T-helper 17 cell (primary cell): ENCODE measurements at places on chromosomes 1 and 21.

DNA sequence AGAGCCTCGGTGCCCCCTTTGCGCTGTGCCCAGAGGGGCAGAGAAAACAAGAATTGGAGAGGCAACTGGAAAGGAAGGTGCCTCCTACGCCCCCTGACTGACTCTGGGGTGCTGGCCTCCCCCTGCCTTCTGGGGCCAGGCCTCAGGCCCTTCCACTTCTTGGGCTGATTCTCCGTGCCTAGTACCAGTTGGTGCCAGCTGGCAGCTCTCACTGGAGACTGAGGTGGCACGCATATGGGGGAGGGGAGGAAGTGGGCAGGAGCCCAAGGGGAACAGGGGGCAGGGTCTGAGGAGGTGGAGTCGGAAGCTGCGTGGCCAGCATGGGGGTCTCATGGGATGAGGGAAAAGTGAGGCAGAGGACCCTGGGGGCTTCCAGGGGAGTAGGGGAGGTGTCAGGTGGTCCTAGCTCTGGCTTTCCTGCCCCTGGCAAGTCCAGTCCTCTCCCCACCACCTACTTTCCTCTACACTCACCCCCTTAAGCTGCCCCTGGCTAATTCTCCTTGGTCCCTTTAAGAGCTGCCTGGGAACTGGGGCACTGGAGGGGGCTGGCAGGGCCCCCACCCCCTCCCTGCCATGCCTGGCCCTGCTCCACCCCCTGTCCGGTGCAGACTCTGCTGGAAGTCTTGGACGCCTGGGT lies 6.5 kb upstream of the SEMA4A start:
- DNase-seq, result no peak

- DNase-seq, result no peak
Observed at GRCh38 chr21:45372732-45373355, 32.1 kb upstream of the COL18A1 start.

GRCh38 chr1:234617131-234617985 lies 7.4 kb upstream of the IRF2BP2 start:
- no peak for DNase-seq

DNA sequence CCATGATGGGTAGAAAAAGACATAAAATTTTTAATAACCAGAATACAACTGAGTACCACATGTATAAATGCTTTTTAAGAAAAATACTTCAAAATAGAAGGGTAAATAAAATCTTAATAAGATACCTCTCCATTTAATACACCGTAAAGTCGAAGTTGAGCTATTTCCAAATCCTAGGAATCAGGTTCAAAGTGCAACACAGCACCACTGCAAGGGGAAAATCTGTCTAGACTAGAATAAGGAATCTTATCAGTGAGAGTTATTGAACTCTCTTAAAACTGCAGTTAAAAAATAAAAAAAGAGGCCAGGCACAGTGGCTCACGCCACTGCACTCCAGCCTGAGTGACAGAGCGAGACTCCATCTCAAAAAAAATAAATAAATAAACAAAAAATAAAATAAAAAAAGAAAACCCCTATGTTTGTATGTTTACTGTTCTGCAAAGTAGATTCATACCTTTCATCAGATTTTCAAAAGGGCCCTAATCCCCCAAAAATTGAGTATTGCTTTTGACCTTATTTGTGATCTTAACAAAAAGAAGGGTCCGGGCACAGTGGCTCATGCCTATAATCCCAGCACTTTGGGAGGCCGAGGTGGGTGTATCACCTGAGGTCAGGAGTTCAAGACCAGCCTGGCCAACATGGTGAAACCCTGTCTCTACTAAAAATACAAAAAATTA lies 109.0 kb downstream of the EIF4G3 start:
- DNase-seq, result no peak

DNA sequence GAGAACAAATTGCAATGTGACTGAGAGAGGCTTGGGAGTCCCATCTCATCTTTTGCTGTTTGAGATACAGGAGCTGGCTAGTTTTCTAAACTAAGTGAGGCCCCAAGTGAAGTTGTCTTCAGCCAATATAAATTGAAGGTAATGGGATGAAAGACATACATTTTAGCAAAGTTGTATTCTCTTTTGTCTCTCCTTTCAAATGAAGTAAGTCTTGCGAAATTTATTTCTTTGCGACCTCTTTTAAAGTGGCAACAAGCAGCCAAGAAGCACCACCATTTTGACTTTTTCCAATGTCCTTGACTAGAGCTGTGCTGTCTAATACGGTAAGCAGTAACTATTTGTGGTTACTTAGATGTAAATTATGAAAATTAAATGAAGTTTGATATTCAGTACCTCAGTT lies 385.7 kb downstream of the USP25 start:
- DNase-seq, result no peak

DNA sequence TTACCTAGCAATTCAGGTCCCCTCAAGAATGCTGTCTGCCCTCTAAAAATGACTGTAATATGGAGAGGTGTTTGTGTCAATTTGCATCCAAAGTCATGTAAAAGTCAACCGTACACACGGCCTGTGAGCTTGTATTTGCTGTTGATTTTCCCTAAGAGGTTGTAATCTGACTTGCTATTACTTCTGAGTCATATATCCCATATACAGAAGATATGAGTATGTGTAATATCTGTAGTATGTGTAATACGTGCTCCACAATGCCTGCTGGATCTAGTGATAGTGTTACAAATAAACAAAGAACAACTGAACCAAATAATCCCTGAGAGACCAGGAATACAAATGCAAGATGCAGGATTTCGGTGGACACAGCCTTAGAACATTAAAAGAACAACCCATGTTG lies 1.4 kb upstream of the KCNJ6 start:
- no peak for DNase-seq

DNA sequence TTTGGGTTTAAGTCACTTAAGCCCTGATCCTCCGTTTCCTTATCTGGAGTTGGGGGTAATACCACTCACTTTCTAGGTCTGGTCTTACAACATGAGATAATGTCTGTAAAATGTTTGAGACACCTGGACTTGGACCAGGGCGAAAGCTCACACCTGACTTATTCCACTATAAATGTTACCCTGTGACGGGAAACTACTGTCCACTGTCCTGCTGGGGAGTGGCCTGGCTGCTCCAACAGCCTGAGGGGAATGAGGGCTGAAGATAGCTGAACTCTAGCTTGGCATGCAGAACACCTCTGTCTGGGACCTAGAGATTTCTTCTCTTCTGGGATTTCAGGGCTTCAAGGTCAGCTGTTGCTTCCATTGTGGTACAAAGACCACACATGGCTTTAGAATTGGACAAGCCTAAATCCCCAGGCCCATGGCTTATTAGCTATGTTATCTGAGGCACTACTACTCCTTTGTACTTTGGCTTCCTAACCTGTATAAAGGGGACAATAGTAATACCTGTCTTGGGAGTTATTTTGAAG lies 9.5 kb upstream of the A3GALT2 start:
- no peak for DNase-seq

- DNase-seq, result no peak
Observed at GRCh38 chr1:229478852-229479251, 29.3 kb downstream of the NUP133 start.

DNA sequence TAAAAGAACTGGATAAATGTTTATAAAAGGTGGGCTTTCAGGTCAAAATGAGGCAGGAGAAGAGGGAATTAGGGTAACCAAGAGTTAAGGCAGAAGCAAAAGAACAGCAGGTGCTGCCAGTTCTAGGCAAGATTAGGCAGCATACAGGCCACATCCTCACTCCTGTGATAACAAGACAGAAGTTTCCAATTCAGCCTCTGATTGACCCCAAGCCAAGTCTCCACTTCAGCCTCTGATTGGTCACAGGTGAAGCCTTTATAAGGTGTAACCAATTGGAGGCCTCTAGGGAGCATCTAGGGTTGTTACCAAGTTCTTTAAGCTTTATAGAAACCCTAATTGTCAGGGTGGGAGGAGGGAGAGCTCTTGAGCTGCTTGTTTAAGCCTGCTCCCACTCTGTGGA lies 160.8 kb downstream of the MATN1 start:
- no peak for DNase-seq

DNA sequence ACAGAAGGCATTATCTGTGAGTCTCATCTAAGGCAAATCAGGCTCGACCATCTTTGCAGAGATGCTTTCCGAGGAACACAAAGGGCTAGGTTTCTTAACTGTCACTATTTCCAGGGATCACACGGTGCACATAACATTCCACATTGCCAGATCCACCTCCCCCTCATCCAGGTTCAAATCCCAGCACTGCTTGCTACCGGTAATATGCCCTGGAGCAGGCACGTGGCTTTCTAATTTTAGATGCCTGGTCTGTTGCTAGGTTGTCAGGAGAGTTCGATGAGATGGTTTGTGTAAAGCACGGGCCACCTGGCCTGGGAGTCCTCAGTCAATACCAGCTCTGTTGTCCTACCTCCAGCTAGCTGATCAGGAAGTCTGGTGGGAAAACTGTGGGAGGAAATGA lies 598.6 kb downstream of the NPHP4 start:
- no peak for DNase-seq

GRCh38 chr1:234962340-234962989 lies 166.2 kb downstream of the TOMM20 start:
- DNase-seq, result no peak

GRCh38 chr1:159141584-159142390 lies 29.6 kb upstream of the CADM3 start:
- DNase-seq, result no peak

- DNase-seq, result no peak
Observed at GRCh38 chr1:40075266-40075665, 21.8 kb downstream of the PPT1 start.

- no peak for DNase-seq
Observed at GRCh38 chr21:45811136-45811535, 167.6 kb downstream of the PCBP3 start.

DNA sequence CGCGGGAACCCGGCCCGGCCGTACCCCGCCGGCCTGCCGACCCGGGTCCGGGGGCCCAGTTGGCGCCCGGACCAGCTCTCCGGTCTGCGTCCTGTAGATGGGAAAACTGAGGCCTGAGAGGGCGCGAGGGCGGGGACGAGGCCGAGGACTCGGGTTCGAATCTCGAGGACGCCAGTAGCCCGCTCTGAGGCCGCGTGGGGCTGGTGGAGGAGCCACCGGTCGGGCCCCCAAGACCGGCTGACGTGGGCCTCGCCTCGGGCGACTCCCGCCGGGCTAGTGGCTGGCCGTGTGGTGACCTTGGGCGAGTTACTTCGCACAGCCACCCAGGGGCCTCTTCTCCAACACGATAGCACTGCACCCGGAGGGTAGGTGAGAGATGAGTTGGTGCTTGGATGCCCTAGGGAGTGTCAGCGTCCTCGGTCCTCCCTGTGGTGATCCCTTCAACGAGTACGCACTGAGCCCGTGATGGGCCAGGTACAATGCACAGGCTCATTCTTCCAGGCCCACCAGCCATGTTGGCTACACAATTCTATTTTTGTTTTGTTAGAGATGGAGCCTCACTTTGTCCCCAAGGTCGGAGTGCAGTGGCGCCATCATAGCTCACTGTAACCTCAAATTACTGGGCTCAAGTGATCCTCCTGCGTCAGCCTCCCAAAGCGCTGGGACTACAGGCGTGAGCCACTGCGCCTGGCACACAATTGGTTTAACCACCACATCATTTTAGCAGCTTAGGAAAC lies 404 bp upstream of the SCMH1 start:
- DNase-seq, result no peak

- no peak for DNase-seq
Observed at GRCh38 chr1:159168043-159168442, 3.4 kb upstream of the CADM3 start.

DNA sequence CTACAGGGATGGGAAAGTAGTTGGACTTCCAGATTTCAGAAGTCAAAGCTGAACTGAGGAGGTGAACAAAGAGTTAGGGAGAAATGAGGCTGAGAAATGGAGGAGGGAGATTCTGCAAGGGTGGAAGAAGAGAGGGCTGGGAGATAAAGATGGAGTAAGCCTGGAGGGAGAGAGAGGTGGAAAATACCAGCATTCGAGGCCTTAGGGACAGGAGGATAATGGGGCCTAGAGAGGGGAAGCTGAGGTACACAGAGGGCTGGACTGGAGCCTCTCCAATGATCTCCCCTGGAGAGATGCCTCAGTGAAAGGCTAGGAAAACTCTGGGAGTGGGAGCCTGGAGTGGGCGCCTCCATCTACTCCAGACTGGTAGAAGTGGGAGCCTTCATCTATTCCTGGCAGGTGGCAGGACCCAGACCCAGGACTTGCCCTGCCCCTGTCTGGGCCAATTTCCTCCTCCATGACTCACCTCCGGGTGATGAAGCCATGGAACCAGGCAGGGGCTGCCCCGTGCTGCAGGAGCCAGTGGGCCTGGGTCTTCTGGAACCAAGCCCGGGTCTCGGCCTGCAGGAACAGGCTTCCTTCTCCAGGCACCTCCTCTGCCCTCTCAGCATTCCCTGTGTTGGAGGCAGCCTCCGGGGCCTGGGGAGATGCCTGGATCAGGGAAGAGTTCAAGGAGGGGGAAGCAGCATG lies 1.9 kb downstream of the SH2D2A start:
- DNase-seq, result peak; percentile 44

DNA sequence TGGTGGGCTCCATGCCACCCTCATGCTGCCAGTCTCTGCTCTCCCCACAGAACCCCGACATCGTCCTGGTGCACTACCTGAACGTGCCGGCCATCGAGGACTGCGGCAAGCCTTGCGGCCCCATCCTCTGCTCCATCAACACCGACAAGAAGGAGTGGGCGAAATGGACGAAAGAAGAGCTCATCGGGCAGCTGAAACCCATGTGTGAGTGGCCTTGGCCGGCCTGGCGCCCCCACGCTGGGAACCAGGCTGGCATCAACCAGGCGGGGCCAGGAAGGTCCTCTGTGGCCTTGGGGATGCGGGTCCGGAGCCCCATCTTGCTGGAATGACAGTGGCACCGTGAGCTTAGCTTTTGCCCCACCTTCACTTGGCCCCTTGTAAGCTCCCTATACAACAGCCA lies 130.7 kb upstream of the VAMP3 start:
- DNase-seq, result no peak

- no peak for DNase-seq
Observed at GRCh38 chr1:56511364-56511763, 68.0 kb downstream of the PLPP3 start.

DNA sequence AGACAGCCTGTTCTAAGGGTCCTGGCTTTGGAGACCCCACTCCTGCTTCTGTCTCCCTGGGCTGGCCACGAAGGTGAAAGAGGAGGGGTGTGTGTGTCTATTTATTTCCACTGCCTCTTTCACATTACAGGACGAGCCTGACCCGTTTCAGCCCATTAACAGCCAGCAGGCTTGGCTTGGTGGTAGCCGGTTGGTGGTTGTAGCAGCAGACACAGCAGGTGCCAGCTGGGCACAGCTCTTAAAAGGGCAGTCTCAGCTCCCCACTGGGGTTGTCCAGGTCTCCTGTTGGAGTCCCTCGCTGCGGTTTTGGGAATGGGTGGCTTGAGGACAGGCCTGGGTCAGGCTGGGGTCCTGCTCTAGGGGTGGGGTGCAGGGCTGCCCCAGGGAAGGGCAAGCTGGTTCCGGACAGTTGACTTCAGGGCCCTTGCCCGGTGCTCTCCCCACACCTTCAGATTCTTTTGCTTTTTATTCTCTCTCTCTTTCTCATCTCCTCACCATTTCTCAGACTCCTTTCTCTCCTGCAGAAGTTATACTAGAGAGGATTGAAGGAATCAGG lies 84.6 kb downstream of the ACTL8 start:
- no peak for DNase-seq

DNA sequence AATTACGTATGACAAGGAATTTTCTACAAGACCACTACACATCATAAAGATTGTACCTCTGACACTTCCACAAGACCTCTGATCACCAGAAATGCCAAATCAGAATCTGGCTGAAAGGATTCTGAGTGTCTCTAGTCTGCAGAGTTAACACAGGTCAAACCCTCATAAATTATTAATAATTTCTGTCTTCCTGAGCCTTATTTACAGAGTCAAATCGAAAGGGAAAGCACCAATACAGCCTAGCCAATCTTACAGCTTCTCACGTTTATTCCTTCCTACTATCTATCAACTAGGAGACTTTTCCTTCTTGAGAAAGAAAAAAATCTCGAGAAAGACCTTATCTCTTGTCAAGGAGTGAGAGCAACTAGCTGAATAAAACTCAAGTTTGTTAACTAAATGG lies 2151.6 kb downstream of the MRPL39 start:
- no peak for DNase-seq
